ENCODE measurements at places on chromosomes 12 and 14.
A peak's percentile ranks its signal among the peaks of the same experiment; 100 is the strongest.

DNA sequence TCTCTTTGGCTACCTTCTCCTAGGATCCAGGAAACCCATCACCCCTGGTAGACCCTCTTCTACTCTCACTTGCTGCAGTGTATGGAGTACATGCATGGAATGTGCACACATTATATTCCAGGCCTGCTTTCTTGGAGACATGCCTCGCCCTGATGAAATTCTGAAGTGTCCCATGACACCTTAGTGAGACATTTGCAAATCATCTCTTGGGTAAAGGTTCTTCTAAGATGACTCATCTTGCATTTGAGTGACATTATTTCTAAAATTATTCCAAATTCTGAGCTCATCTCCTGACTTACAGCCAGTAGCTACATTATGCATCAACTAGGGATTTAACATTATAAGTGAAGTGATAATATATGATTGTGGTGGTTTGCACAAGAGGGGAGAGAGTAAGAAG lies 49.8 kb downstream of the SDR9C7 start:
- DNase-seq: no peak

DNA sequence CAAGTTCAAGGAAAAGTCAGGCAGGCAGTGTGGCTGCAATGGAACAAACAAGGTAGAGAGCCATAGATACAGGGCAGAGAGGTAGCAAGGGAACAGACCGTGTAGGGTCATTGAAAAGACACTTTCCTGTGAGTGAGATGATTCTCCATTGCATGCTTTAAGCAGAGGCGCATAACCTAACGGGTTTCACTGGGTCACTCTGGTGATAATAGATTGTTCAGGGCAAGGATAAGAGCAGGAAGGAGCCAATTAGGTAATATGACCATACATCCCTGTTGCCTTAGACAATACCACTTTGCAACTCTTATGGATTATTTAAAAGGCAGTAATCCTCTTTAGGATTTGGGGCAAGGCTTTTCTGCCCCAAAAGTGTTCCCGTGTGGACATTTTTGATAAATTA lies 214.1 kb downstream of the PTPRO start:
- DNase-seq: no peak

DNA sequence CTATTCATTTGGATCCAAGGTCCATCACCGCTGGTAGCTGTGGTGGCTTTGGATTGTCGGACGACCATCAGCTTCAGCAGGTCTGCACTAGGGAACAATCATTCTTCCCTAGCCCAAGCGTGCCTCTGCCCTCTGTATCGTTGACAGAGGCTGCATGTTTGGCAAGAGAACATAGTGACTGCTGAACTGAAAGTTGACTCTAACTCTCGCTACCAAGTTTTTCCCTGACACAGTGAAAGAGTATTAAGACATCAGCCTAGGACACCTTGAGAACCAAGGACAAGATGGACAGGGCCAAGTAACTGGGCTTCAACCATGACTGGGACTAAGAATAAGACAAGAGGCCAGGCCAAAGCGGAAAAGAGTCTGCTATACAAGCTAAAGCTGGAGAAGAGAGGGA lies 26.3 kb downstream of the TSHR start:
- no peak for DNase-seq

DNA sequence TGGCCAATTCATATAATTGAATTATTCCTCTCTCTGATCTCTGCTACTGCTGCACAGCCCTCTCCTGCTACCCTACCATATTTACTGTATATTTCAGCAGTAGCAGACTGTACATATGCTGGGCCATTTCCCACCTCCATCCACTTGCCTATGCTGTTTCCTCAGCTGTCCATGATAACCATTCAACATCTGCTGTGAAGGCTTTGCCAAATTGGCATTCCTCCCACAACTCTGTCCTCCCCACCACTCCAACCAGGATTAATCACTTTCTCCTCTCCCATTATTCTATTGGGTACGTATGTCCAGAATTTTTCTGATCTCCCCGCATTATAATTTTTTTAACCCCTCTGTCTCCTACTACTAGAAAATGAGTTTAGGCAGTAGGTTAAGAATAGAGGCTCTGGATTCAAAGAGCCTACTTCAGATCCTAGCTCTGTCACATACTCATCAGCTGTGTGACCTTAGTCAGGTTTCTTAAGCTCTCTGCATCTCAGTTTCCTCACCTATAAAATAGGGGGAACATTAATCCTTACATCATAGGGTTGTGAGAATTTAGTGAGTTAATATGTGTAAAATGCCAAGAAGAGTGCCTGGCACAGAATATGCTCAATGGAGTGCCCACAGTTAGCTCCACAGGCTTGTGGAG lies 123.3 kb downstream of the KICS2 start:
- no peak for DNase-seq

- DNase-seq: no peak
These were observed 244.2 kb downstream of the DPF3 start for GRCh38 chr14:72649603-72650227.

GRCh38 chr12:22396735-22397134 lies 62.2 kb upstream of the ST8SIA1 start:
- no peak for DNase-seq

GRCh38 chr14:64736271-64737169 lies 32.3 kb downstream of the PLEKHG3 start:
- peak; percentile 42 for DNase-seq

DNA sequence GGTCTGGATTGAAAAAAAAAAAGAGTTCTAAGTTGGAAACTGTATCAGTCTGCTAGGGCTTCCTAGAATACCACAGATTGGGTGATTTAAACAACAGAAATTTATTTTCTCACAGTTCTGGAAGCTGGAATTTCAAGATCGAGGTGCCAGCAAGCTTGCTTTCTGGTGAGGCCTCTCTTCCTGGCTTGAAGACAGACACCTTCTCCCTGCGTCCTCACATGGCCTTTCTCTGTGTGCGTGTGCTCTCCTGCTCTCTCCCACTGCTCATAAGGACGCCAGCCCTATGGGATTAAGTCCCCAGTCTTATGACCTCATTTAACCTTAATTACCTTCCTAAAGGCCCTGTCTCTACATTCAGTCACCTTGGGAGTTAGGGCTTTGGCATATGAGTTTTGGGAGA lies 215.5 kb downstream of the PIK3C2G start:
- no peak for DNase-seq

GRCh38 chr14:68619790-68620574 lies 172.9 kb downstream of the ZFP36L1 start:
- peak; percentile 70 for DNase-seq

DNA sequence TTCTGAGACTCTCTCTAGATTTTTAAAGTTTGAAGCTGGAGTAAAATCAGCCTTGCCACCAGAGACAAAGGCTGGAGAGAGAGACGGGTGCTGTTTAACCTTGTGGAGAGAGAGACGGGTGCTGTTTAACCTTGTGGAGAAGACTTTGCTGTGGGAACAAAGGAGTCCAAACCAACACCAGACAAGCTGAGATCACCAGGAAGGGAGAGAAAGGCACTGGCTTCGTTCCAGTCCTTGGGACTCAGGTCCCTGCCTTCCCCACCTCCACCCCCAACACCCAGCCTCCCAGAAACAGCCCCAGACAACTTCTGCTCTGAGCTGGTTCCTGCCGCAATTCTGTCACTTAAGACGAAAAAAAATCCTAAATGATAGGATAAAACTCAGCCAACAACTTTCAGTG lies 1389.3 kb downstream of the AACS start:
- DNase-seq: no peak

DNA sequence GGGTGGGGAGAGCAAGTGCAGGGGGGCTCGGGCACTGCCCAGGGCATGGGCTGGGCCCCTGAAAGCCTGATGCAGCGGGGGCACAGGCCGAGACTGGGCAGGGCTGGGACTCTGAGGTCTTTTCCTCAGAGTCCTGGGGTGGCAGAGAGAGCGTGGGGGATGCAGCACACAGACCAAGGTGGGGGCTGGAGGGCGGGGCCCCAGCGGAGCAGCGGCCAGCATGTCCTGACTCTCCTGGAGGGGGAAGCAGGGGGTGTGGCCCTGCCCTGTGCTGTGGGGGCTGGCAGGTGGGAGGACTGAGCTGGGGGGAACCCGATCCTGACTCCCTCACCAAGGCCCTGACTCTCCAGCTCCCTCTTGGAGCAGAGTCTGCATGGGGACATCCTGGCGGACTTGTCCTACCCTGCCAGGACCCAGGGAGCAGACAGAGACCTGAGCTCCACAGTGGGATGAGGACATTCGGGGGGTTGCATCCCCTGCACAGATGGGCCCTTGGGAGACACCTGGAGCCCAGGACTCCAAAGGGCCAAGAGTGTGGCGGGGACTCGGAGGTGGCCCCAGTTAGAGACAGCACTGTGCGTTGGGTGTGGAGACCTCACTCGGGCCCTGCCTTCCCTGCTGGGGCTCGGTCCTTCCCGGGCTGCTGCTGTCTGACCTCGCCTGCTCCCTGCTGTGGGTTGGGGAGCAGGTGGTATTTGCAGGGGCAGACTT lies 326.1 kb downstream of the TMEM121 start:
- DNase-seq: no peak

GRCh38 chr12:117450209-117450608 lies 88.8 kb upstream of the NOS1 start:
- DNase-seq: peak; percentile 74

DNA sequence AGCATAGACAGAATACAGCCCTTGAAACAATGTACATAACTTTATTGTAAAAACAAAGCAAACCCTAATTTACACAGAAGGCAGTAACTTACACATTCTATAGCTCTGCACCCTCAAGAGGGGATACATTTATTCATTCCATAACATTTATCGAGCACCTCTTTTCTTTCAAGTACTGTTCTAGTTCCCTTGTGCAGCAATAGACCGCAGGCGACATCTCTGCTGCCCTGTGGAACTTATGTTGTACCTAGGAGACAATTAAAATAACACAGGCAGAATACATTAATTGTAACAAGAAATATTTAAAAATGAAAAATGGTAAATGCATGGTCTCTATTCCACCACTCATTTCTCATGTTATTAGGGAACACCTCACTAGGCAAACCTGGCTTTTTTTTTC lies 1.4 kb upstream of the ARHGDIB start:
- no peak for DNase-seq

- no peak for DNase-seq
These were observed 21.7 kb upstream of the KRT83 start for GRCh38 chr12:52342781-52343490.

GRCh38 chr14:94144765-94145164 lies 15.4 kb upstream of the IFI27L2 start:
- peak; percentile 33 for DNase-seq

- DNase-seq: peak; percentile 47
These were observed 135.1 kb downstream of the PPM1H start for GRCh38 chr12:62799766-62800406.

GRCh38 chr14:100067971-100068959 lies 3.0 kb downstream of the EVL start:
- DNase-seq: no peak

DNA sequence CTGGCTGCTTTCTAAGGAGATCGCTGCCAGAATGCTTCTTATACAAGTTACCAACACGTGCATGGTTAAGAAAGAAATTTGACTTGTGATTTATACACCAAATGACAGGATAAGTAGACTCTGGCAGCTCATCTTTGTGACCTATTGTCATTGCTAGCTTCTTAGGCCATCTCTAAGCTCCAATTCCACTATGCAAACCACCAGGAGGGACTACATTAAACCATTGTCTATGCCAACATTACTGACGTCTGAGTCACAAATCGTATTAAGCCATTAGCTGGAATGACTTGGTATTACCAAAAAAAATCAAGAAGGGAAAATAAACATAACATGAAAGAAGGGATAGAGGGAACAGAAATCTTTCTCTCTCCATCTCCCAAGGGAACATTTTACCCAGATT lies 15.8 kb upstream of the VPS33A start:
- no peak for DNase-seq

- no peak for DNase-seq
These were observed 2.1 kb upstream of the ATXN7L3B start for GRCh38 chr12:74535536-74535935.

DNA sequence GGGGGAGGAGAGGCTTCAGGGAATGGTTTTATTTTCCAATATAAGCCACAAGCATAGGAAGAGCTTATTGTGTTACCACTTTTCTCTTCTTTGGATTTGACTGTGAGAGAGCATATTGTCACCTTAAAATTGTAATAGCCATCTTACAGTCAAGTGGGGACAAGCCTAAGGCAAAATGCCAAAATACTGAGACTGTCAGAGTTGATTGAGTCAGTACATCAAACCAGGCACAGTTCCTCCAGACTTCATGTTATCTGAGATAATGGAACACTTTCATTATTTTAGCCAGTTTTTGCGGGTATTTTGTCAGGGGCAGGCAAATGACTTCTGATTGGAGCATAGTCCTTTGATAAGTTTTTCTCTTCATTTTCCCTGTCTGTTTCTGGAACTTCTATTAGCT lies 19.5 kb upstream of the NUBPL start:
- no peak for DNase-seq

DNA sequence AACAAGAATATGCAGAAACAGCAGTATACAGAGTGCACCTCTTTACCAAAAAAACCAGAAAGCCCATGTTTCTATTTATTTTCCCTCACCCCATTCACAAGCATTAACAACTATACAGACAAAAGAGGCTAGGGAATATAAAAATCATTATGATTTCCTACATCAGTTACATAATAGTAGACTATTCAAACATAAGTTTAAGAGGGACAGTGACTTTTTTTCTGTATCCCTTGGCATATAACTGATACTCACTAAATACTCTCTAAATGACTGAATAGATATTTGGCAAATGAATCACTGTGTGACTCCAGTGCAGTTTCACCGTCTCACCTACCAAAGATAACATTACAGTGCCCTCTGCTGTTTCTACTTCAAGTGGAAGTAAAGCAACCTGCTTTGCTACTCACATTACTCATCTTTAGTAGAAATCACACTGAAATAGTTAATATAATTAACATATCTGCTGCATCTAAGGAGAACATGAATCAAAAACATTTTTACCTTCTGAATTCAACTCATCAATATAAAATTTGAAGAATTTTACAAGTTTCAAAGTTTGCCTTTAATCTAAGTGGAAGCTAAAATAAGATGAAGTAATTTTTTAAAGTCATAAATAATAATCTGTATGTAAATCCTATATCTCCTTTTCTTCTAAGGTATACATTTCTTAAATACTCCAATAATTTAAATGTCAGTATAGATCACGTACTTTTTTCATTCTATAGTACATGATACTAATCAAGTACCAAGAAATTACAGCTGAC lies 103.8 kb downstream of the OSBPL8 start:
- DNase-seq: no peak

GRCh38 chr12:13277293-13277692 lies 80.8 kb downstream of the EMP1 start:
- DNase-seq: no peak

DNA sequence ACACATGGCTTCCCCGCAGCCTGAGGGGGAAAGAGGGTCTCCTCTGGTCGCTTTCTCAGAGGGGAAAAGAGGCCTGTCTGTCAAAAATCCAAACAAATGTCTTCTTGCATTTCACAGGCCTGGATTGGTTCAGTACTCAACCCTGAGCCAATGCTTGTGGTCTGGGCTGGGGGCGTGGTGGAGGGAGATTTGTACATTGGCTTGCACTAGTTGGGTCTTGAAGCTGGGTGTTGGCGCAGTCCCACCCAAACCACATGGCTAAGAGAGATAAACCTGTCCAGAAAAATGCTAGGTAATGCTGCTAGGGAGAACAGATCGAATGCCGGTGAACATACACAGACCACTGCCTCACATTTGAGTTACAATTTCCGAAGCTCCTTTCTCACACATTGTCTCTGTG lies 461.6 kb downstream of the MED13L start:
- no peak for DNase-seq
